Activated T-helper 1 cell treated with Interleukin-2 at 50 U/mL for 16 hours (primary cell): ENCODE measurements at places on chromosomes 1 and 21.

DNA sequence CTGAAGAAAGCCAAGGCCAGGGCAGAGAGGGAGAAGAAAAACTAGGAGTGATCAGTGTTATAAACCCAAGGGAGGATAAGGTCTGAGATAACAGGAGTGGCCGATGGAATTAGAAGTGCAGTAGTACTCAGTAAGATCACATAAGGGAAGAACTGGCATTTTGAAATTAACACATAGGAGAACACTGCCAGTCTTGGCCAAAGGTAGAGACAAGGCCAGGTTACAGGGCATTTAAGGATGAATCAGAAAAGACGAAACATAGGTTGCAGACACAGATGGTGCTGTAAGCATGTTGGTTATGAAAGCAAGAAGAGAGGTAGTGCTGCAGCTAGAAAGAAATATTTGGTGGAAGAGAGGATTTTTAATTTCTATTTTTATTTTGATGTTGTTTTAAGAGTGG is 278.9 kb upstream of the SNX7 start:
- DNase-seq: no peak

- no peak for DNase-seq
Observed at GRCh38 chr21:20802631-20803260, 195.5 kb upstream of the NCAM2 start.

GRCh38 chr1:235759336-235759735 is 107.4 kb downstream of the LYST start:
- DNase-seq: no peak

- no peak for DNase-seq
Observed at GRCh38 chr1:24898152-24898908, 31.7 kb downstream of the RUNX3 start.

GRCh38 chr1:24051206-24051945 is 60.6 kb downstream of the MYOM3 start:
- DNase-seq: no peak
